Mesendoderm (in vitro differentiated cells): ENCODE measurements at places on chromosomes 13 and 19.
A peak's percentile ranks its signal among the peaks of the same experiment; 100 is the strongest.

GRCh38 chr13:44155422-44156293 lies 218.0 kb upstream of the SERP2 start:
- peak; percentile 59 for DNase-seq

- peak; percentile 86 for DNase-seq
These were observed at the start of gene TNNT1 for GRCh38 chr19:55149078-55150003. Gene TNNT1 (minus strand): TSS chr19:55149206. CDS start chr19:55147157, 2,049 bp downstream.

DNA sequence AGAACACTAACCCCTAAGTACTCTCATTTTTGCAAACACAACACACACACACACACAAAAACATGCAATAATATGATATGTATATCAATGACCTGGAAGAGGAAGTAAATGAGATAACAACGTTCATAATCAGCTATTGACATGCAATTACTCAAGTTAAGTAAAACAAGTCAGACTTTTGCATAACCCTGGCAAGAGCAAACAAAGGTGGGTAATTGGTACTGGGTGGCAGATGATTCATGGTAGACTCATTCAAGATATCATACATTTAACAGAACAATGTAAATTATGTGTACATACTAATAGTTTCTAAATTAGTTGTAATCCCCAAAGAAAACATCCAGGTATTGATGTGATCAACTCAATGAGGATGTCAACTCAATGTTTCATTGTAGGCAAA lies 508.8 kb downstream of the DACH1 start:
- no peak for DNase-seq

DNA sequence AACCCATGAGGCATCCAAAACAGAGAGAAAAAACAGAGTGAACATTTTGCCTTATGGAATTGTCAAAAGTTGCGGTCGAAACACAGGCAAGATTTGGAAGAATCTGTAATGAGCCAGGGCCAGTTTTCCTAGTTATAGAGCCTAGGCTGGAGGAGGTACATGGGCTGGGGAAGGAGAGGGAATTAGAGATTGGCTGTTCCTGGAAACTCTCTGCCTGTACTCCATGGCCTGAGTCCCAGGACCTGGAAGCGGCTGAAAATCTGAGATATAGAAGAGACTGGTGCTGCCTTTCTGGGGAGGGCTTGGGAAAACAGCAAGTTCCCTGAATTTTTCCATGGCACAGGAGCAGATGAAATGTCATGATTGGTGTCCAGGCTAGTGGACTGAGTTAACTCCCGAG lies 122.8 kb upstream of the KLF12 start:
- DNase-seq: no peak

GRCh38 chr19:12139269-12139668 lies 881 bp downstream of the ZNF20 start:
- DNase-seq: no peak

- DNase-seq: no peak
These were observed 1019.5 kb downstream of the PCDH9 start for GRCh38 chr13:66210677-66211076.

GRCh38 chr13:27965740-27966640 lies 3.1 kb downstream of the CDX2 start:
- peak; percentile 91 for DNase-seq

- no peak for DNase-seq
These were observed 8.1 kb upstream of the GPI start for GRCh38 chr19:34356875-34357274.

DNA sequence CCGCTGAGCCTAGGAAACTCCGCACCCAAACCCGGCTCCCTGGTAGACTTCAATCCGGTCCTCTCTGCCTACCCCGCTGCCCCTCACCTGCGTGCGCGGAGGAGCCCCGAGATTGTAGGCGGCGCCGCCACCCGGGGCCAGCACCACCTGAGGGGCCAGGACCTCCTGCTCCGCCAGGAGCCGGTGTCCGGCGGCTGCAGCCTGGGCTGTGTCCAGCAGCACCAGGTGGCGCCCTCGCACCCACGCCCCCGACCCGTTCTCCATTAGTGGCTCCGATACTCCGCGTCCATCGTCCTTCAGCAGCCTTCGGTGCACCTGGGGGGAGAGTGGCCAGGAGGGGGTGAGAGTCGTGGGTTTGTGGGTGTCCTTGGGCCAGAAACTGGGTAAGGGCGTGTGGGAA lies 18.5 kb downstream of the MAN2B1 start:
- no peak for DNase-seq

GRCh38 chr13:20353973-20354372 lies 121.9 kb upstream of the GJB6 start:
- DNase-seq: no peak

- no peak for DNase-seq
These were observed 36.8 kb upstream of the CYP2S1 start for GRCh38 chr19:41156207-41156606.

DNA sequence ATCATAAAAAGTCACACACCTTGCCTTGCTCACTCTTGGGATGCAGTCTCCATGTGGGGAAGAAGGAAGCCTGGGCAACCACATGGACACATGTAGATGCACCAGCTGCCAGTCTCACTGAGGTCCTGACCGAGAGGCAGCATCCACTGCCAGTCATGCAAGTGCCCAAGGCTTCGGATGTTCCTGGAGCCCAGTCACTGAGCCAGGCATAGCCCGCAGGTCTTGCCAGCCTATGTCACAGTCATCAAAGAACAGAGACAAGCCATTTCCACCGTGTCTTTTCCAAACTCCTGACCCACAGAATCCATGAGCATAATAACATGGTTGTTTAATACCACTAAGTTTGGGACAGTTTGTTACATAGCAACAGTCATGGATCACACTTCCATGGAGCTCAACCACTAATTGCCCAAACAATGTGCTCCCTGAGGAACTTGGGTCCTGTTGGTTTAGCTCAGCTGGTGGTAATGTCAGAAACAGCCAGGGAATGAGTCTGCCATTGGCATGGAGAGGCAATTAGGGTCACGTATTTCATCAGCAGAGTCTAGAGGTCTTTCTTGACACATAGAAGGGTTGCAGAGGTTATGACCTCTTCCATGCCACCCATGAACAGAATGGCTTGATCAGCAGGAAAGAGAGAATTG lies 21.5 kb downstream of the STARD13 start:
- DNase-seq: no peak

DNA sequence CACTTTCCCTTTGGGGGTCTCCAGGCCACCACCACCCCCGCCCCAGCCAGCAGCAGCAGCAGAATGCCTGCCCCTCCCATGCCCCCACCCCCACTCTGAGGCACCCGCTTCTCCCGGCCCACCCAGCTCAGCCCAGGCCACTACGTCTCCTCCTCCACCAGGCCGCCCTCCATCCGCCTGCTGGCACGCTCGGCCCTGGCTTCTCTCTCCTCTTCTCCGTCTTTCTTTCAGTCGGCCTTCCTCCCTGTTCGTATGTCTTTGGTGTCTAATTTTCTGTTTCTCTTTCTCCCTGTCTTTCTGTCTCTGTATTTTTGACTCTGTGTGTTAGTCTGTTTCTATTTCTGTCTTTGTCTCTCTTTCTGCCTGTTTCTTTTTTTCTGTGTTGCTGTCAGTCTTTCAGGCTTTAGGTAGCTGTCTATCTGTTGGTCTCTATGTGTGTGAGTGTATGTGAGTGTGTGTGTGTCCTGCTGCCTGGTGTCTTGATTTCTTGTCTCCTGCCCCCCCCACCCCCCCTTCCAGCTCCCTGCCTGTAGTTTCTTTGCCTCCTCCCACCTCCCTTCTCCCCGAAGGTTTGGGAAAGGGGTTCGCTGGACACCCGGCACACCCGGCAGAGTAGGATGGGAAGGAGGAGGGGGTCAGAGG lies at the start of gene LGI4:
Gene LGI4, minus strand, starts transcription at position 459 of the 642 bp plus-strand sequence. Its CDS starts 379 bp downstream, at position 80.
- no peak for DNase-seq

DNA sequence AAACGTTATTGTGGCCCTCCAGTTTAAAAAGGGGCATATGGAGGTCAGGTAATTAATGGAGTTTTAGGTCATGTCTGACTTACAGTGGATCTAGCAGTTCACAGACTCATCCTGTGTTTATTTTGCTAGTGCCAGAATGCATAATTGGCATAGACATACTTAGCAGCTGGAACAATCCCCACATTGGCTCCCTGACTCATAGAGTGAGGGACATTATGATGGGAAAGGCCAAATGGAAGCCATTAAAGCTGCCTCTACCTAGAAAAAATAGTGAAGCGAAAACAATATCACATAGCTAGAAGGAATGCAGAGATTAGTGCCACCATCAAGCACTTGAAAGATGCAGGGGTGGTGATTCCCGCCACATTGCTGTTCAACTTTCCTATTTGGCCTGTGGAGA lies 610.7 kb downstream of the SLITRK5 start:
- DNase-seq: no peak

- no peak for DNase-seq
These were observed 15.6 kb downstream of the CEACAM3 start for GRCh38 chr19:41811981-41812380.

DNA sequence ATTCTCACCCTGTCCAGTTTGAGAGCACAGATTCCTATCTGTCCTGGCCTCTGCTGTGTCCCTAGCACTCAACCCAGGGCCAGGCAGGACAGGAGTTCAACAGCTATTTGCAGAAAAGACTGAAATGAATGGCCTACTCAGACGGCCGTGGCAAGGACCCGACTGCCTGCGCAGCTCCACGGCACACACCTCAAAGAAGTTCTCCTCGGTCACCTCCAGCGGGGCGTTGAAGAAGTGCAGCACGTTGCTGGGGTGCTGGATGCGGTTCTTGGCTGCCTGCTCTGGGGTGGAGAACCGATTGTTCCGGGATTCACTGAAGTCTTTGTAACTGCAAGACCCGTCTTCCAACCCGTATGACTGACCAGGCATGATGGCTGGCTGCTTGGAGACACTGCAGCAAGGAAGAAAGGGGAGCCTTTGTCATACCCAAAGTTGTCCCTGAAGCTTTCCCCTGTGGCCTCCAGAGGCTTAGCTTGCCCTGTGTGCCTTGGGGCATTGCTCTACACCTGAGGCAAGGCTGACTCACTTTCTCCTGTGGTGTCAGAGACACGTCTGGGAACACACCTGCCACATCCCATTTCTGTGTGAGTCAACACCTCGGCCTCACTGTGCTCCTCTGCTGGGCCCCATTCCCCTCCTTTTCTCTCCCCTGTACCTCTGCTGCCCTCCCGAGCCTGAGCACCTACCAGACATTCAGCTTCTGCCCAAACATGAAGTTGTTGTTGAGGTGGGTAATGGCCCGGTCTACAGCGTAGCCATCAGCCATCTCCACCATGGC lies 6.8 kb upstream of the ECH1 start:
- peak; percentile 45 for DNase-seq
